ENCODE measurements at places on chromosomes 4 and X.

DNA sequence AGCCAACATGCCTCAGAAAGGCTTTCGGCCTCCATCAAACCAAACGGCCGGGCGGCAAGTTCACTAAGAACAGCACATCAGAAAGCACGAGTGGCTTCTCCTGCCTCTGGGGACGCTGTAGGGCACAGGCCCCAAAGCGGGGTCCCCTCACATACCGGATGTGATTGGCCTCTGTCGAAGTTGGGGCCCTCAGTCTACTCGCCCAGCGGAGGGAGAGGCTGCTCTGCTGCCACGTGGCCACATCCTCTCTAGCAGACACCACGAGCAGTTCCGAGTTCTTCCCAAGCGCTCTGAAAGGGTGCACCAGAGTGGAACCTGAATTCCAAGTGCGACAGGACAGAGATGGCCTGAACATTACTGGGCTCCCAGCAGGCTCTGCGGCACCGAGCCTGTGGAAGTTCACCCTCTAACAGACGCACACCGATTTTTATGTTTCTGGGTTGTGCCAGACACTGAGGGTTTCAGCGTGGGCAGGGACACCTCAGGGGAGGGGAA is 21.1 kb downstream of the NOP14 start:
- no peak for DNase-seq

- DNase-seq, result no peak
Measured at GRCh38 chr4:7564242-7564641, 129.5 kb upstream of the PSAPL1 start.

DNA sequence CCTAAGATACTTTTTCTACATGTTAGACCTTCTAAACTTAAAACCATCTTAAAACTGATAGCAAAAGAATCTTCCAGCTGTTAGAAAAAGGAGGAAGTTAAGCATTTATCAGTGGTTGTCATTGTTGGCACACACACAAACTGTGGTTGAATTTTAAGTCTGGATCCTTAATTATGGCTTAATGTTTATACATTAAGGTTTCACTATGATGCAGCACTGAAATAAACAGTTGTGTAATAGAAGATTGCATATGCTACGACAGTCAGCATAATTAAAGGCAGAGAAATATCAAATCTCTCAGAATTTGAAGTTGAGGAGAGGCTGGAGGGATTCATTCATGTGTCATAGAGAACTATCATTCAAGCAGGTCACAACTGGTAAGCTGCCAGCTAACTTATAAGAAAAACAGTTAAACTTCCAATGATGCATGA is 32.3 kb downstream of the ADGRA3 start:
- no peak for DNase-seq

GRCh38 chr4:8523766-8524165 is 56.4 kb upstream of the GPR78 start:
- no peak for DNase-seq

- DNase-seq, result no peak
Measured at GRCh38 chr4:180637616-180638015, 1605.6 kb upstream of the TENM3 start.

DNA sequence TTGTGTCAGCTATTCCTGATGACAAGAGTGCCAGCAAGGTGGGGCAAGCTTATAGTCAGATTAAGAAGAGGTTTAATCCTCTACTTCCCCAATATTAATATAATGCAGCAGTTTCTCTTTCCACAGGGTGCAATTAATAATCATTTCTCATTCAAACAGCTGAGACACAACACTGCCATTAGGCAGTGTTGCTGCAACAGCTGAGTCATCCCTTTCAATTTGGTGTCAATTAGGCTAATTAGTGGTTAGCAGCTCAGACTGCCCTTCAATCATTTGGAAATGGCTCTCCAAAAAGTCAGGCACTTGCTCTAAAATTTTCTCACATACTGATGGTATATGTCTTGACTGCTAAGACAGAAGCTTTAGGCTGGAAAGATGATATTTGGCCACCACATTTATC is 265.7 kb upstream of the FAM241A start:
- no peak for DNase-seq

DNA sequence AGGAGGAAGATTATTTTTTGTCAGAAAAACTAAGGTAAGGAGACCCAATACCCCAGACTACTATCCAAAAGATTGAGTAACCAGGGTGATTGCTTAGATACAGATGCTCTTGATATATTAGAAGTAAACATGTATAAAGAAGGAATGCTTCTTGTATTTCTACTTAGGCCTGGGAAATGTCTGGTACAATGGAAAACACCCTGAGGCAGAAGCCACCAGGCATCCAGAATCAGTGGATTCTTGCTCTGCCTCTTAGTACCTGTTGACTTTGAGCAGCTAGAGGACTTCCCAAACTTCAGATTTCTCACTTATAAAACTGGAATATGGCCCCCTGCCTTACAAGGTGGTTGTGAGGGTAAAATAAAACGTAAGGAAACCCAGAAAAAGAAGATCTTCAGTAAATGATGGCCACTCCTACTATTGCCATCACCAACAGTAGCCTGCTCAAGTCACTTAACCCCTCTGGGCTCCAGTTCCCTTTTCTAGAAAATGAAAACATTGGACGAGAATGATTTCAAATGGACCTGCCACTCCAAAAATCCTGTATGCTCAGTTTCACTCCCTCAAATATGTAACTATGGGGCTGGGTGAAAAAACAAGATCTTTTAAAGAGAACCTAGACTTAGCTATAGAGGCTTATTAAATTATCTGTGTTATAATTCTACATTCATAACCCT is 56.6 kb downstream of the AMELX start:
- DNase-seq, result no peak

- DNase-seq, result no peak
Measured at GRCh38 chr4:38002451-38003071, 42.4 kb downstream of the PTTG2 start.

- DNase-seq, result peak; percentile 49
Measured at GRCh38 chr4:30716158-30716557, 4.0 kb upstream of the PCDH7 start.

GRCh38 chr4:55830716-55831115 is 11.1 kb downstream of the EXOC1L start:
- DNase-seq, result no peak

DNA sequence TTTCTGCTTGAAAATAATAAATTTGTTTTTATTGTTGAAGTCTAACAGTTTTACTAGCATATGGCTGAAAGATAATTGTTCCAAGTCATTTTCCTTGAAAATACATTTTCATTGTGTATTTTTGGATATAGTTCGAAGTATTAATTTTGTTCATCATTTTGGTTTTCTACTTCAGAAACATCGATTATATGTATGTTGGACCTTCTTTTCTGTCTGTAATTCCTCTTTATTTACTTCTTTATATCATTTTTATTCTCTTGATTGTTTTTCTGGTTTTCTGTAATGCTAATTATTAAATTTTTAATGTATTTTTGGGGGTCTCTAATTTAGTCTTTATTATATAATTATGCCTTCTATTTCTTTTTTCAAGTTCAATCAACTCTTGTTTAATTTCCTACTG is 407.1 kb upstream of the FRG1 start:
- no peak for DNase-seq

- no peak for DNase-seq
Measured at GRCh38 chrX:57528670-57529255, 63.0 kb upstream of the ZXDB start.

- DNase-seq, result no peak
Measured at GRCh38 chr4:16597845-16598596, 300.4 kb downstream of the LDB2 start.
